H54 (cell line): ENCODE measurements at places on chromosomes 11 and 22.

DNA sequence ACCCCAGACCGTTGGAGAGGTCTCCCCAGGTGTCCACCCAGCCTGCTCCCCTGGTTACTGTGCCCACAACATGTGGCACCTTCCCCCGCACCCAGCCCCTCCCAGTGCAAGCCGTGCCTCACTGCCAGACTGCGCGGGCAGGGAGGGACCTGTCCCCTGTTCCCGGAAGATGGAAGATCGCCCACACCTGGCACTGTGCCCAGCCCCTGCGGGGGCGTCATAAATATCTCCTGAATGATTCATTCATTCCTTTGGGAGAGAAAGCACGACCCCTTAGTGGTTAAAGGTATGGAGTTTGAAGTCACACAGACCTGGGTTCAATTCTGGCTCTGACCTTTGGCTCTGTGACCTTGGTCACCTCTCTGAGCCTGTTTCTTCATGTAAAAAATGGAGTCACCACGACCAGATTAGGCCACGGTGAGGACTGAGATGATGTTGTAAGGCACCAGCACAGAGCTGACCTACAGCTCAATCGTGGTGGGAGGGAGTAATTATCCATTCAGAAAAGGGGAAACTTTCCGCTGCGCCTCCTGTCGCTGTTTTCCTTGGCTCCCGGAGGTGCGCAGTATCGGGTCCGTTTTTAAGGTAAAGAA, 497 bp upstream of the SYT12 start:
- no peak for DNase-seq

DNA sequence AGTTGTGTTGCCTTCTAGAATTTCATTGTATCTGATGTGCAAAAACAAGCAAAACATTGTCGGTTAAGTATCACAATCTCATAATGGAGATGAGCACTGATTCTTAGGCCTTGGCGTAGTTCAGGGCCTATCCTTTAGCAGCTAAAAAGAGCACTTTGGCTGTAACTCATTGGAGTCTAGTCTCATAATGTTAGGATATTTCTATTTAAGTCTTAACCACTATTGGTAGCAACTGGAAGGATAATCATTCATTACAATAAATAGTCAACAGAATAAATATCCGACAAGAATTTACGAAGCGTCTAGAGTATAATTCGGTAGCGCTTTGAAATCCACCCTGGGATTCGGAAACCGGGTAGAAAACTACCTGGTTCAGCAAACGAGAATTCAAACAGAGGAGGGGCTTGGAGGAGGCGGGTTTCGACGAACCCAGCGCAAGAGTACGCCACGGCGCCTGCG, 461 bp upstream of the EED start:
- peak; percentile 85 for DNase-seq

DNA sequence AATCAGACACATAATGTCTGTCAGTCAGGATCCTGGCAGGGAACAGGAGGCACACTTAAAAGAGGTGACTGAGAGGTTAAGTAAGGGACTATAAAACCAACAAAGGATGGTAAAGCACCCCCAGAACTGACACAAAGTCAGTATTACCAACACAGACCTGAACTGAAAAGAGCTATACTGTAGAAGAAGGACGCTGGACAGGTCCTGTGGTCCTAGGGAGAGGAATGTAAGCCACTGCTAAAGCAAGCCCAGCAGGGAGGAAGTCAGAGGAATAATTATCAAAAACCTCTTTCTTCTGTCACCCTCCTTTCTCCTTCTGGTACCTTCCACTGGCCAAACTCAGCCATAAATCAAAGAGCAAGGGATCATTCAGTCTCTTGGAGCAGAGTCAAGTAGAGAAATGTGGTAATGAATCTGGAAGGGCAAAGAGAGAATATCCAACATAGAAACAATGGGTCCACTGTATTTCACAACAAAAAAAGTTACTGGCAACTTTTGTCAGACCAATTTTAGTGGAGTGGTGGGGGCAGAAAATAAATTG, 33.4 kb upstream of the ANGPTL5 start:
- no peak for DNase-seq

DNA sequence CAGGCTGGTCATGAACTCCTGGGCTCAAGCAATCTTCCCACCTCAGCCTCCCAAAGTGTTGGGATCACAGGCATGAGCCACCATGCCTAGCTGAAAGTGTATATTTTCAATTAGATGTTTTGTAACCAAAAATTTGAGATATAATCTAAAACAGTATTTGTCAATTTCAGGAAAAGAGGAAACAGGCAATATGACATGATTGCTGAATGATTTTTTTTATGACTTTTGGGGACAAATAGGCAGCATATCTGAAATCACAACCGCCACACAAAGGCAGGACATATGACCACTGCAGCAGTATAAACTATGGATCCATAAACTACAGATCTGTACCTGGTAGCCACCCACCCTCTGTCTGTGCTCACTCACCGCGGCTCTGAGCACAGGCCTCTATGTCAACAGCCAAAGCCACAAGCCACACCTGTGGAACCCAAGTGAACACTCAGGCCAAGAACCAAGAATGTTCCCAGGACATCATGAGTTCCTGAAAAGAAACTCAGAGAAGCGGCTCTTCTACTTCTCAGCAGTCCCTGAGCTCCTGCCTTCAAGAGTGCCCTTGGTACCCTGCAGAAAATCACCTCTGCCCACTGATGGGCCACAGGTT, 22.5 kb downstream of the PISD start:
- DNase-seq = no peak
